NCI-H1092 treated with DMSO at 0.1 percent for 48 hours (cell line): ENCODE measurements at places on chromosomes 4 and X.

- DNase-seq, result no peak
Observed at GRCh38 chr4:112859456-112860184, 189.8 kb upstream of the ANK2 start.

DNA sequence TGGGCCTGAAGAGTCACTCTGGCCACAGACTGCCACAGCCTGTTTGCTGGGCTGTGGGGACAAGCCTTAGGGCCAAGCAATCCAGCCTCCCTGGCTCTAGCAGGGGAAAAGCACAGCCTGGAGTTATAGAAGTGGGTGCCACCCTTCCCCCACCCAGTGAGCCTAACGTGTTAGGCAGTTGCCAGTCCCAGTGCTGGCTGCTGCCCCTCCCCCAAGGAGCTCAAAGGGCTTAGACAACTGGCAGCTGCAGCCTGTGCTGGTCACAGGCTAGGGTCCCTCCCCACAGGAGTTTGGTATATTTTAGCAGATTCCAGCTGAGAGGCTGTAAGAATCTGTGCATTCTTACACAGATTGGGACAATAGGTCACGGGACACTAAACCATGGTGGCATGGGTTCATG is 370.3 kb upstream of the FGF16 start:
- no peak for DNase-seq

DNA sequence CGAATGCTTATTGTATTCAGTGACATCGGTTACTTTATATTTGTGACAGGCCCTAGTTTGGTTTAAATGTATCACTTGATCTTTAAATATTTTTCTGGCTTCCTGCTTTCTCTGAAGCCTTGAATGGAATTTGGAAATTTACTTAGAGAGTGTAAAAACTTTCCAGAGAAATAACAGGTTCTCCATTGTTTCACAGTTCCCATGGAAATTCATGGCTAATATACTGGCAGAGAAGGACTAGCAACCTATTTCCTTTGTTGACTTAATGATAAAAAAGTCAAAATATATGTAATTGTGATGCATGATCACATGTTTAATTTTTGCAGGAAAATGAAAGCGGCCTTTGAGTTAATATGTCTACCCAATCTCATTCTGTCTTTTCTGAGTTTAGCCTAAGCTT is 13.2 kb downstream of the NEIL3 start:
- no peak for DNase-seq

- DNase-seq, result no peak
Observed at GRCh38 chrX:23731951-23732350, 11.1 kb downstream of the ACOT9 start.

GRCh38 chr4:160611181-160611580 is 1508.3 kb downstream of the RAPGEF2 start:
- DNase-seq, result no peak

DNA sequence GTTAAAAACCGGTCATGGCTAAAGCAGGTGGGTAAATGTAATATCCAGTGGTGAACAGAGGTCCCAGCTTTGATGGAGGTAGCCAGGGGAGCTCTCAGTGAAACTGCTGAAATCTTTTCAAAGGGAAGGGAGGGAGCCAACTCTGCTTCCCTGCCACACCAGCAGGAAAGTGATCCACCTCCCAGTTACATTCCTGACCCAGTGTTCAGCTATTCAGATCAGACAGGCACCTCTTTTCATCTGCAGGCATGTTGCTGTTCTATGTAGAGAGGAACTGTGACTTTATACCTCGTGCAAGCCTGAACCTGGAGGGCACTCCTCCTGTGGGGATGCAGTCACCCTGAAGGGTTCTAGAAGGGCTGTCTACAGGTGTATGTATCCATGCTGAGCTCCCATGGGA is 37.6 kb downstream of the DCLK2 start:
- no peak for DNase-seq

DNA sequence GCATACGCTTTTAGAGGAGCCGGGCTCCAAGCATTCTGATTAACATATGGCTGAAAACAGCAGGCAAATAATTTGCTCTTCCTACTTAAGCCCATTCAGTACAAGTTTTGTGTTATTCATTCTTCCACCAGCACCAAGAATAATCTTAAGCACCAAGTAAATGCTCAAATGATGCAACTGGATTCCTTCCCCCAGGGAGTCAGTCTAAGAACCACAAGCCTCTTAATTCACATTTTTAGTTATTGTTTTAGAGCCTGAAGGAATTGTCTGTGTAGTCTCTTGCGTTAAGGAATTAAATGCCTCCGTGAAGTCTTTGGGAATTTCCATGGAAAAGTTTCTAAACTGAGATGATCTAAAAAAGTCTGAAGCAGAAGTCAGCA is 61.5 kb upstream of the MAGEB2 start:
- DNase-seq, result no peak

DNA sequence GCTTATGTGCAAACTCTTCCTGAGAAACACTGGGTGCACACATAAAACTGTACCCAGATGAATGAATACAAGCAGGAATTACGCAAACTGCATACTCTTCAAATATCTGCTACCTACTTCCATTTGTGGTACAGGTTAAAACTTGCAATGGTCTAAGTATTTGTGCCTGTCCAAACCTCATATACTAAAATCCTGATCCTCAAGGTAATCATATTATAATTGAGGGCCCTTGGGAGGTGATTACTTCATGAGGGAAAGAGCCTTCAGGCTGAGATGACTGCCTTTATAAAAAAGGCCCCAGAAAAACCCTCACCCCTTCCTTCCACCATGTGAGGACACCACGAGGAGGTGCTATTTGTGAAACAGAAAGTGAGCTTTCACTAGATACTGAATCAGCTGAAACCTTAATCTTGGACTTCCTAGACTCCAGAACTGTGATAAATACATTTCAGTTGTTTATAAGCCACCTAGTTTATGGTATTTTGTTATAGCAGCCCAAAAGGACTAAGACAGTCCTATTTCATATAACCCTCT is 1977.2 kb downstream of the PCDH7 start:
- DNase-seq, result no peak

- DNase-seq, result no peak
Observed at GRCh38 chr4:89625599-89626293, 211.2 kb downstream of the SNCA start.

- no peak for DNase-seq
Observed at GRCh38 chr4:171676555-171677215, 136.5 kb upstream of the GALNTL6 start.

DNA sequence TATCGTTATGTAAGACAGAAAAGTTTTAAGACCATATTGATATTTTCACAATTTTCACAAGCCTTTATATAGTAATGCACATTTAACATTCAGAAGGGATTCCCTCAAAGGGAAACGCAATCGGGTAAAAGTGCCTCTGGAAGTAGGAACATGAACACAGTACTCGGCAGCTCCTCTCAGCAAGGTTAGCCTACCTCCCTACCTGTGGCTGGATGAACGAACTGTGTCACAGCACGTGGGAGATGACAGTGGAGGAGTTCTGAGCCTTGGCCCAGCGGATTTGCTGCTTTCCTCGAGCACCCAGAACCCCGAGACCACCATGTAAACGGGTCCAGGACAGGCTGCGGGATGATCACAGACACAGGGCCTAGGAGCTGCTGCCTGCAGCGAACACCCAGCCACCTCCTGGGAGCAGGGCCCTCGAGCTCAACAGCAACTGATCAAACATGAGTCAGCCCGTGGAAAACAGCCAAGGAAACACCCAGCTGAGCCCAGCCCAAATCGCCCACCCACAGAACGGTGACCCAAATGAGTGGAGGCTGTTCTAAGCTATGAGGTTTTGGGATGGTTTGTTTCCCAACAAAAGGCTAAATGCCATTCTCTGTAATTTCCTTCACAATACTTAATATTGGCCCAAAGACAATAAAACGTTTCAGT is 30.4 kb downstream of the FAT1 start:
- DNase-seq, result no peak

GRCh38 chr4:77001907-77002306 is 52.4 kb downstream of the SEPTIN11 start:
- no peak for DNase-seq

- no peak for DNase-seq
Observed at GRCh38 chr4:54683616-54684346, 26.0 kb downstream of the KIT start.

- no peak for DNase-seq
Observed at GRCh38 chr4:5823542-5824211, 69.2 kb downstream of the CRMP1 start.

GRCh38 chr4:26434030-26434639 is 56.1 kb downstream of the CCKAR start:
- DNase-seq, result no peak

DNA sequence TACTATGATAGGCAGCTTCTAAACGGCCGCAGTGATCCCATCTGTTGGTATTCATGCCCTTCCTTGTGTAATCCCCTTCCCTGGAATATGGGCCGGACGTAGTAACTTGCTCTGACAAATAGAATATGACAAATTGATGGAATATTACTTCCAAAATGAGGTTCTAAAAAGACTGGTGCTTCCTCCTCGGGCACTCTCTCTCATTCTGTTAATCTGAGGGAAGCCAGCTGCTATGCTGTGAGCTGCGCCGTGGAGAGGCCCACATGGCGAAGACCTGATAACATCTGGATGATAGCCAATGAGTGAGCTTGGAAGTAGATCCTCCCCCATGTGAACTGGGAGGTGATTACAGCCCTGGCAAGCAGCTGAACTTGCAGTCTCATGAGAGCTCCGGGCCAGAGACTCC is 27.2 kb upstream of the SLC25A4 start:
- peak; percentile 54 for DNase-seq

DNA sequence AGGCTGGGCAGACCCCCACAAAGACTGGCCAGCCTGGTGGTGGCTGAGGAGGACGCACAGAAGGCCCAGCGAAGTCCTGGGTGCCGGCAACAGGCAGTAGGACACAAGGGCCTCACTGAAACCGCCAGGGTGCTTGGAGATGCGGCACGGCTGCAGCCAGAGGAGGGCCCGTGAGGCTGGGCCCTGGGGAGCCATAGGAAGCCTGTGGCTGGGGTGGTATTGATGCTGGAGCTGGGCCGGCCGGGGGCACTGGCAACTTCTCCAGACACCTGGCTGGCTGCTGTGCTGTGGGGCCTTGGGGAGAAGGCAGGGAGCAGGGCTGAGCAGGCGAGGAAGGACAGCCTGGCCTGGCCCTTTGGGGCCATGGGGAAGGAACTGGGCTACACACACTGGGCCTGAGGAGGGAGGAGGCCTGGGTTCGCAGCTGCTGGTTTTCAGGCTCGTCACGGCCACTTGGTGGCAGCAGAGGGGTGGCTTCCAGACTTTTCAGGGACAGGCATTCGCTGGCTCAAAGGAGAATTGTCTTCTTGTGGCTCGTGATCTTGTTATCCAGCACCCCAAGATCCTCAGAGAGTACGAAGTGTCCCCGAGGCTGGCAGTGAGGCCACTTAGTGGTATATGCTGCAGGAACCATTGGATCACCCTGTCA is 37.2 kb downstream of the ATP2B3 start:
- peak; percentile 45 for DNase-seq

DNA sequence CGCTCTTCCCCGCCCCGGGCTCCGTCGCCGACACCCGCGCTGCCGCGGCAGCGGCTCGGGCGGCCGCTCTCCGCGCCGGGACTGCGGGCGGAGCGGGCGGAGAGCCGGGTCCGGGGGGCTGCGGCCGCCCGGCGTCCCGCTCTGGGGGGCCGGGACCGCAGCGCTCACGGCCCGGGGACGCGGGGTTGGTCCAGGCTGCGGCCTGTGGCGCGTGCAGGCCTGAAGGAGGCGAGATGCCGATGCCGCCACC is 492 bp downstream of the GALNT7 start:
- no peak for DNase-seq

GRCh38 chr4:176492646-176493302 is 173.0 kb downstream of the SPCS3 start:
- no peak for DNase-seq

- no peak for DNase-seq
Observed at GRCh38 chr4:142324572-142324971, 521.5 kb downstream of the INPP4B start.

DNA sequence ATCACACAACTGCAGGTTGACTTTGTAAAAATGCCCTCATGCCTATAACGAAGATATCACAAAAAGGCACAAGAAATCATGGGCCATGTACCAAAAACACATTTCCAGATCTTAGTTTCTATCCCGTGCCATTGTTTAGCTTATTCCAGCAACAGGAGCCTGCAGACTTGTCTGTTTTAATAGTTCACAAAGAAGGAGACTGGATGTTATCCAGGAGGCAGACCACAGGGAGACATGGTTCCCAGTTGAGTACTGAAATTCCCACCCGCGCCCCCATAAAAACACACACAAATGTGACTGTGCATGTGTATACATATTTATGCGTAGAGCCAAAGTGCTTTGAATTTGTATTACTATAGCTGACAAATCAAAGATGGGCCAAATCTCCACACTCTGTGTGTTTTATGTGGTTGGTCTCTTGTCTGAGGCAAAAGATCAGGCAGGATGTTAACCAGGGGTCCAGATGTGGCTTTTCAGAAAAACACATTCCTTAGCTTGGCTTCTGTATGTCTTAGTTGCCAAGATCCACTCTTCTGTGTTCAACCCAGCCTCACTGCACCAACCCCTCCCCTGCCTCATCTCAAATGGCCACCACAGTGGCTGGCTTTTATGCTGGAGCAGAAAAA is 469.2 kb upstream of the DIPK2B start:
- DNase-seq, result no peak

DNA sequence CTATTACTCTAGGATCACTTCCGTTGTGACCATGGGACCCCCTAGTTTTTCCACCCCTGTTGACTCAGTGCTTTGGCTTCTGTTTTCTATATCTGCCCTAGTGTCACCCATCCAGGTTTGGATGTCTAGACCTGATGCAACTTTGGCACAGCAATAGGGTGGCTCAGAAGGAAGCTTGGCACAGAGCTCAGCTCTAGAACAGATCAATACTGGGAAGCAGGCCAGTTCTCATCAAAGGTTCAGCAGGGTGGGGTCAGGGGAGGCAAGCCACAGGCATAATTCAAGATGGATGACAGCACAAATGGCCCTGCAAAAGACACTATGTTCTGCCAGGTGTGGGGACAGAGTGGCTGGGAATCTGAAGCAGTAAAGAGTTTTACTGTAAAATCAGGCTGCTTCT is 74.2 kb upstream of the EGFL6 start:
- DNase-seq, result peak; percentile 83

- no peak for DNase-seq
Observed at GRCh38 chrX:72317139-72317538, 11.4 kb upstream of the CITED1 start.

GRCh38 chr4:184826691-184827270 is 1.0 kb upstream of the ACSL1 start:
- DNase-seq, result peak; percentile 62

DNA sequence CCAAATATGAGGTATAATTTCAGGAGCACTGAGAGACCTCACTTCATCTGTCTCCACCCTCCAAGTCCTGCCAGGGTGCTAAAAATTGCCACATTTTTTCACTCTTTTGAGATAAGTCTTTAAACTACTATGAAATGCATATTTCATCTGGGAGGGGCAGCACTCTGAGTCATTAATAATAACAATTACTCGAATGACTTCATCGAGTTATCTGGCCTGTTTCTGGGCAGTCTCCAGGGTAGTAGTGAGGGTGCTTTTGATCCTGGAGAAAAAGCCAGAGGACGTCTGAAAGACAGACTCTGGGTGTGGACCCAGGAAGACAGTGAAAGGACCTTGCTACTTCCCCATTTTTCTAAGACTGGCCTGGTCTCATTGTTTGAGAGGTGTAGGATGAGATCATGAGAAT is 42.3 kb upstream of the SRD5A3 start:
- no peak for DNase-seq

GRCh38 chr4:154455111-154455510 is 36.5 kb downstream of the DCHS2 start:
- DNase-seq, result no peak
